ENCODE measurements at places on chromosomes 5 and 9.

DNA sequence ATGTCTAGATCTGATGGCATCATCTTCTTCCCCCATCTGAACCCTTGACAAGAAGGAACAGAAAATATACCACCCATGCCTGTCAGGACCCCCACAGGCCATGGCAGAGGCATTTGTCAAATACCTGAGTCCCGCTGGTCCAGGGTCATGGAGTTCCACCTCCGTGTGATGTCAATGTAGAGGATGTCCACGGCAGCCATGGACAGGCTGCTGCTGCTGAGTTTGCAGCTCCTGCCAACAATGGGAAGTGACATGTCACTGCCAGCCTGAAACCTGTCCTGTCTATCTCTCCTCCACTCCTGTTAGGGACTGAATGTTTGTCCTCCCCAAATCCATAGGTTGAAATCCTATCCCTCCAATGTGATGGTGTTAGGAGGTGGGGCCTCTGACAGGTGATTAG is 208.8 kb downstream of the DAB2IP start:
- DNase-seq = no peak

- no peak for DNase-seq
These were observed 150.0 kb upstream of the CD180 start for GRCh38 chr5:67346611-67347010.

DNA sequence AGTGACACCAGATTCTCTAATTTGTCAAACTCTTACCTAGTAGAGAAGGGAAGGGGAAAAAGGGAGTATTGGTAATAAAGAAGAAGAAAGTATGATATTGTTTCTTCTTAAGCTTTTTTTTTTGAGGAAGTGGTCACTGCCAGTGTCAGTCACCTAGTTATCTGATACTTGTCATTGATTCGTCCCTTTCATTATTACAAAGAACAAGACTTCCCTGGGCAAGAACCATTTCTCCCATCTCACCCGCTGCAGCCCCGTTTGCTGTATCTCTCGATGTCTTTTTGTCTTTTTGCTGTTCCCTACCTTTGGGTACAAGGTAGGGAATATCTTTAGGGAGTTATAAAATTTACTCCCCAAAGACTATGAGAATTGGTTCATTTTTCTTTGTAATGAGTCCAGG is 249.0 kb downstream of the ARHGAP26 start:
- DNase-seq = no peak

DNA sequence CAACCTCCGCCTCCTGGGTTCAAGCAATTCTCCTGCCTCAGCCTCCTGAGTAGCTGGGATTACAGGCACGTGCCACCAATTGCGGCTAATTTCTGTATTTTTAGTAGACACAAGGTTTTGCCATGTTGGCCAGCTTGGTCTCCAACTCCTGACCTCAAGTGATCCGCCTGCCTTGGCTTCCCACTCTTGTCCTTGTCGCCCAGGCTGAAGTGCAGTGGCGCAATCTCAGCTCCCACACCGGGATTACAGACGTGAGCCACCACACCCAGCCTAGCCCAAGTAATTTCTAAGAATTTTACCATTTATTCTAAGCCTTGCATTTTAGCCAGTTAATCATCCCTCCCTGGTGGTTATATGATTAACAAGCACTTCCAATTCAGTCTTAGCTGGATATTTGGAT is 11.0 kb downstream of the NAIP start:
- no peak for DNase-seq

- no peak for DNase-seq
These were observed 218.6 kb downstream of the ESM1 start for GRCh38 chr5:54766748-54767147.

GRCh38 chr9:101625876-101626275 is 31.1 kb upstream of the PPP3R2 start:
- no peak for DNase-seq

- peak; percentile 16 for DNase-seq
These were observed 61.0 kb downstream of the DAP start for GRCh38 chr5:10699987-10700386.

DNA sequence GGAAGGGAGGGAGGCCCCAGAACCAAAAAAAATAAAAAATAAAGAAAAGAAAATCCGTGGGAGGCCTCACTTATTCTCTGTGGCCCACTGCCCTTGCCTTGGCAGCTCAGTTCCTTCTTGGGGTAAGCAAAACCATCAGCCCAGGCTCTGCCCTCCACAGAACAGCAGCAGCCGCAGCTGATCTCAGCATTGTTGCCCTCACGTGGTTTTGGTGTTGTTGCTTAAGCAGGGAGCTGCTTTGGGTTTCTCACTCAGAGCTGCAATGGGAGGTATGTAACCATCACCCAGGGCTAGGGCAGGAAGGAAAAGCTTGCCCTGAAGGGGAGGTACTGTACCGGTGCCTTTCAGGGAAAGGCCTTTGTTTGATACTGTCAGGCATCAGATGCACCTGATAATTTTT is 374.7 kb upstream of the WWC1 start:
- no peak for DNase-seq

DNA sequence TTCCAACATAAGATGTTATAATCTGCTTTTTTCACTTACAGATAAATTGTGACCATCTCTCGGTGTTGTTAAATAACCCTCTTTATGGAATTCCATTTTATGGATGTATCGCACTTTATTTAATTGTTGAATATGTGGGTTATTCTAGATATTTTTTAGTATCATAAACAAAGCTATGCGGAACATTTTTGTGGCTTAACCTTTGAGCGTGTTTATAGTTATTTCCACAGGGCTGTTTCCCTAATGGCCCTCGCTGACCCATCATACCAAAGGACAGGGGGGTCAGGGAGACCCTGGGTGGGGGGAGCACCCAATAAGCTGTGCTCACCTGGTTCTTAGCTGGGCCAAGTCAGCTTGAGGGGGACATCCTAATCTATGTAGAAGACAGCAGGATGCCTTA is 65.3 kb downstream of the NDST1 start:
- DNase-seq = no peak

- DNase-seq = no peak
These were observed 114.1 kb downstream of the PIK3R1 start for GRCh38 chr5:68329554-68330255.

- DNase-seq = no peak
These were observed 425.7 kb upstream of the CYLC2 start for GRCh38 chr9:102569436-102569835.

- no peak for DNase-seq
These were observed 195.9 kb upstream of the TRIM32 start for GRCh38 chr9:116491219-116491618.

GRCh38 chr5:175427762-175428161 is 16.2 kb downstream of the DRD1 start:
- DNase-seq = no peak

DNA sequence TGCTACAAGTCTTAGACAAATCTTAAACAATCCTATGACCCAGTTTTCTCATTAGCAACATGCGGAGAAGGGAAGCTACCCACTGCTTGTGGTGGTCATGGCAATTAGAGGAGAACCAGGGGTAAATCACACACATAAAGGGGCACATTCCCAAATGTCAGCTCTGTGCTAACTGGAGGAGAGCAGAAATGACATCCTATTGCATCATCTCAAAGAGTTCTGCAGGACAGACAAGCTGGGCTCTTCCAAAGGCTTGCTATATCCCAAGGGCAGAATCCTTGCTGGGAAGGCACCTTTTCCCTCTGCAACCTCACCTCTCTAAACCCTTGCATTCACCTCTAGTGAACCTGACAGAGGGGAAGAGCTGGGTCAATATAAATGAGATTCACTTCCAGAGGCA is 17.0 kb upstream of the WWC1 start:
- DNase-seq = no peak

GRCh38 chr5:169584998-169585451 is 1.5 kb downstream of the SPDL1 start:
- DNase-seq = no peak

- DNase-seq = no peak
These were observed 96.5 kb downstream of the SMIM23 start for GRCh38 chr5:171882118-171882517.

DNA sequence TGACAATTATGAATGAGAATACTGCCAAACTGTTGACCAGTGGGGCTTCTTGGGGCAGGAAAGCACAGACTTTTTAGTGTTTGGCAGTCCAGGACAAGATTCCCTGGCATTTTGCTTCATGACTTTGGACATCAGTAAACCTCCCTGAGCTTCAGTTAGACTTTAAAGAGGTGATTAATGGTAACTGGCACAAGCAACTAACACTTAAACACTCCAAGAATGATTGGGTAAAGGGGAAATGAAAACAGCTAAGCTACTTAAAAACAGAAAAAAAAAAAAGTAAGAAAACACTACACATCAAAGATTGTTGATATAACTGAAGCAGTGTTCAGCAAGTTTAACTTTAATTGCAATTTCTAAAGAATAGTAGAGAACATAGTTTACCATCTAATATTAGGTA is 13.4 kb downstream of the PAIP1 start:
- no peak for DNase-seq

- DNase-seq = no peak
These were observed 195.4 kb downstream of the NR2F1-AS1 start for GRCh38 chr5:93385655-93386054.
